ENCODE measurements at places on chromosomes 11 and 22.
A peak's percentile ranks its signal among the peaks of the same experiment; 100 is the strongest.

DNA sequence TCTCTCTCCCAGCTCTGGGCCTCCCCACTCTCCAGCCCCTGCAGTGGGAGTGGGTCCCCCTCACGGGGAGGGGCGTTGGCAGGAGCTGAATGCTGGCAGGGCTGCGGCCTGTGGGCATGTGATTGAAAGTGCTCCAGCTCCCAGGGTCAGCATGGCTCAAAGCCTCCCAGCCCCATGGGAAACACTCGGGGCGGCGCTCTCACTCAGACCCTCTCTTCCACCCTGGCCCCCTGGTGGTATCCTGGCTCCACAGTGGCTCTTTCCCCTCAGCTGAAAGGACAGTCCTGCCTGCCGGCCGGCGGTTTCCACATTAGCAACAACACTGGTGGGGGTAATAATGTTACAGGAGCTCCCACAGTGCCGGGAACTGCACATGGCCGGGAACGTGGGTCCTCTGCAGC lies 35.5 kb downstream of the POLR3H start:
- no peak for DNase-seq

GRCh38 chr11:78414321-78415051 lies 3.1 kb downstream of the GAB2 start:
- peak; percentile 43 for DNase-seq

DNA sequence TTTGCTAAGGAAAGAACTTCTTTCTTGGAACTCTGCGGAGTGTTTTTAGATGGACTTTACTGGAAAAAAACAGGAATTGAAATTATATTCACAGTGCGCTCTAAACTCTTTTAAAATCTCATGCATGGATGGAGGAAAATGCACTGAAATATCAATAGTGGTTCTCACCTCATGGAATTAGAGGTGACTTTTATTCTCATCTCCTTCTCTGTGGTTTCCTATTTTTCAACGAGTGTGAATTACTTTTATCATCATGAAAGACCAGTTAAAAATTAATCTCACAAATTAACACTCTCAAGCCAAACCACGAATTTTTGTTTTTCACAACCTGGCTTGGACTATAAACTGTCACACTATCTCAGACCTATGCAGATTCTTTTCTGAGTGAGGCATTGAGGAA lies 16.6 kb downstream of the BMAL1 start:
- no peak for DNase-seq

DNA sequence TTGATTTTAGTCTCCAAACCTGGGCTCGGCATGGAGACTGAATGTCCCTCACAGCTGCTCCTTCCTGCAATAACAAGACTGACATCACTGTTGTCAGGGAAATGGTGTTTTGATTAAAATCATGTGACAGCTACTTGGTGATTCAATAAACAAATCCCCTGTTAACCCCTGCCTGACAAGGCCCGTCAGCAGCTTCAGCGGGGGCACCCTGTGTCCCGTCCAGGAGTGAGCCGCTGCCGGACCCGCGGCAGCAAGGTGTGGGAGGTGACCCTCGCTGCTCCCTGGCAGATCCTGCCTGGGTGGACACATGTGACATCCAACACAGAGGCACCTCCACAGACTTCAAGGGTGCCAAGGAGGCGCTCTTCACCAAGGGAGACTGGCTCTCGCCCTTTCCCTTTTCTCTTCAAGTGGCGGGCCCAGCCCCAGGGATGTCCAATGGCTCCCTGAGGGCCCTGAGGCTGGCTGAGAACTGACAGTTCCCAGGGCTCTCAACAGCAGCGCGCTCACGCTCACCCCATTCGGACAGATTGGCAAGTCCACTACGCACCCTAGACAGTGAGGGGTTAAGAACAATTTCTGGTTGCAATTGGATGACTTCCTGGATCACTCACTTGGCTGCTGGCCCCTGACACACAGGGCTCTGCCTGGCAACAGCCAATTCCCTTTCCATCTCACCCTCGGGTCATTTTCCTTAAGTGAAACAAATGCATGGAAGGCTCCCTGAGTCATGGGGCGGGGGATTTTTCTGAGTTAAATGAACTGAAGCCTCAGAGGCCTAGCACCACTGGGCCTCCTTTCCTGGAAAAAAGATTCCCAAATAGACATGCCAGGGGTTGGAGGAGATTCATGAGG lies 30.7 kb downstream of the PPP2R1B start:
- peak; percentile 91 for DNase-seq

- no peak for DNase-seq
These were observed 57.9 kb downstream of the RAB38 start for GRCh38 chr11:88117281-88117858.

DNA sequence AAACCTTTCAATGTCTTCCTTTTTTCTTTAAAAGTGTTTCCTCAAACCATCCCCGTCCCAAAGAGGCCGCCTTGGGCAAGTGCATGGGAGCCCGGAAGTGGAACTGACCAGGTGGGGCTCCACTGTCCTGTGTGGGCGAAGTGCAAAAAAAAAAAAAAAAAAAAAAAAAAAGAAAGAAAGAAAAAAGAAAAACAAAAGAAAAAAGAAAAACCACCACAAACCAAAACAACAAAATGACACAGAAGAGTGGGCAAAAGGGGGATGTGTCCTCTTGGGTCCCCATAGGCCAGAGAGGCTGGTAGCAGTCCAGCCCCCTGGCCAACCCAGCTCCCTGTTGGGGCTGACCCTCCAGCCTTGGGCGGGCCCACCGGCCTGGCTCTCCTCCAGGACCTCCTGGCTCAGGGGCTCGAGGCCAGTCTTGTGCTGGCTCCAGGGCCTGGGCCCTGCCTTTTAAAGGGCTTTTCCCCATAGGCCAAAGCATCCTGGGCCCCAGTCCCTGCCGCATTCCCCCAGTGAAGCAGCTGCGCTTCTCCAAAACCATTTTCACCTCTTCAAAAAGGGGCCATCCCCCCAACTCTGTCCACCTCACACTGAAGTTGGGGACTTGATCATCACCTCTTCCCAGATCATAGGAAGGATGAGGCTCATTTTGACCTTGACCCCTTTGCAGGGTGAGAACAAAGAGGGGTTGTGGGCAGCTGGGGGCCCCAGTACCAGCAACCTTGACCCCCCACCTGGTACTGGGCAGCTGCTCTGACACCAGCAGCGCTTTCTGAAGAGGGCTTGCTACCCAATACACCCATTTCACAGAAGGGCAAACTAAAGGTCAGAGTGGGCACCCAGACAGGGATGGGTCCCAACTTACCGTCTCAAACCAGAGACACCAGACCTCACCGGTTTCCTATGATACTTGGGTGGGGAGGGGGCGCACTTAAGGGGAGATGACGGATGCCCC lies 9.4 kb downstream of the CBX6 start:
- no peak for DNase-seq

DNA sequence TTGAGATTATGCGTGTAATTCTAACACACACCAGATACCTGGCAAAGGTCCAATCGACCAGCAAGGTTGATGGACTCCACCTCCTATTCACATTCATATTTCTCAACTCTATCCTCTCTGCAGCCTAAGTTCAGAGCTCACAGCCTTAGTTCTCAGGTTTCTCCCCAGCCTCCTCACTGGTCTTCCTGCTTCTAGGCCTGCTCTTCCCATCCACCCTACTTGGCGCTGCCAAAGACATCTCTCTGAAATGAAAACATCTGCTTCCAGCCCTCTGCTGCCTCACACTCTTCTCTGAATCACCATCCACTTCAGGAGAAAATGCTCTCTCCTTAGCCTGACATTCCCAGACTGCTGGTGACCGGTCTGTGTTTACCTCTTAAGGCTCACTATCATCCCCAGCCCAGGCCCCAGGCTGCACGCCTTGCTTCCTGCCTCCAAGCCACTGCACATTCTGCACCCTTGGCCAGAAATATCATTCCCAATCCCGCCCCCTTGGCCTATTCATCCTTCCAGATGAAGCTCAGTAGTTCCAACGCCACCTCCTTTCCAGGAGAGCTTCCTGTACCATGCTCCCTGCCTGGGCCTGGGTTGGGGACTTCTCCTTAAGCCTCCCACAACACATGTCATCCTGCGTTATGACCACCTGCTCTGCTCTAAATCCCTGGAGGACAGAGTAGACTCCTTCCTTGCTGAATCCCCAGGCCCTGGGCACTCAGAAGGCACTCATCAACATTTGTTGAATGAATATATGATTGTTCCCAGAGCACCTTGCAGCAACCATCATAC lies 3.5 kb downstream of the ARRB1 start:
- DNase-seq = peak; percentile 62

- DNase-seq = no peak
These were observed 22.7 kb upstream of the PICALM start for GRCh38 chr11:86091566-86091965.

DNA sequence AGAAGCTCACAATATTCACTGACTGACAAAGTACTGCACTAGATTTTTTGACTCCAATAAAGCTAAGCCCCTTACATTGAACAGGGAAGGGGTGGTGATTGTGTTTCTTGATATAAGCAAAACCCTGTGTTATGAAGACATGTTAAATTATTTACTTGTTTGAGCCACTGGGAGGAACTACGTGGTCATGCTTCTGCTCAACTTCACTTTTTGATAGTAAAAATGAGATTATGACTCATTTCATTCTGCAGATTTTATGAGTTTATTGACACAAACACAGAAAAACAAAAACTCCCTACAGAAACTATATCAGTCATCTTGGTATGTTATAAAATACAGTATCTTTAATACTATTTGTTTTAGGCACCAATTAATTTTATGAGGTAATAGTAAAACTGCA lies 124.7 kb downstream of the CADM1 start:
- DNase-seq = no peak

DNA sequence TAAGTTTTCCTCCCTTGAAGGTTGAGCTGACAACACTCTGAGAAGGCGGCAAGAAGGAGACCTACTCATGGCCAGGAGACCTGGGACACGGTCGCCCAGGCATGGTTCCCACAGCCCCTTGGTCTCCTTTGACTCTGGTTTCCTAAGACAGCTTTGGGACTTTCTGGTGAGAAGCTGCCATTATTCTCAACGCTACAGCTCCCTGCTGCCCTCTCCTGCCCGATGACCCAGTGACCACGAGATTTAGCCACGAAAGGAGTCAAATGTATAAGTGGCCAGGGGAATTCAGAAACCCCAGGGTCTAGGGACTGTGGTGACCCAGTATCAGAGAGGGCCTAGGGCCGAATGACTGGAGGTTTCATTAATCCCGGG lies 699 bp upstream of the SDF2L1 start:
- DNase-seq = peak; percentile 42

GRCh38 chr11:45671246-45672171 lies 6.1 kb upstream of the CHST1 start:
- no peak for DNase-seq

DNA sequence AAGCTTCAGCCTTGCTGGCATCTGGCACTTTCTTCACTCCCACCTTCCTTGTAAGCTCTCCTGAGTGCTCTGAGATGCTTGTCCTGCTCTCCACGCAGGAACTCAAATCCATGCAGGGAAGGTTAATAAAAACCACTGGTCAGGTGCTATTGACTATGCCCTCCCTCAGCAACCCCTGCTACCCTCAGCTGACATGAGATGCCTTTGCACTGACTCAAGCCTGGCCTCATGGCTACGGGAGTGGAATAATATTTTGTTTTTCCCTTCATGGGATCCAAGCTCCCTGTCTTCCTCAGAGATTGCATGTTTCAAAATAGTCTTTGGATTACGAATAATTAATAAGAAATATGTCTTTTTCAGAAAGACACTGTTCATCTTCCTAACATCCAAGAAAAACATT lies 31.7 kb upstream of the ABCC8 start:
- DNase-seq = no peak

Measured in NCI-H510A treated with DMSO at 0.1 percent for 48 hours (cell line).